ENCODE measurements at places on chromosomes 11 and 22.

GRCh38 chr11:35324981-35325380 lies 94.4 kb downstream of the SLC1A2 start:
- DNase-seq, result no peak

GRCh38 chr11:12007769-12008737 lies at the start of gene DKK3:
DKK3 (minus strand) TSS chr11:12008626; CDS start chr11:12008582, 44 bp downstream.
- no peak for DNase-seq

- no peak for DNase-seq
These were observed 103.0 kb downstream of the KCNQ1 start for GRCh38 chr11:2547806-2548205.

GRCh38 chr11:102830001-102830727 lies 13.2 kb downstream of the MMP3 start:
- DNase-seq, result no peak

- DNase-seq, result no peak
These were observed 135.2 kb downstream of the CEP164 start for GRCh38 chr11:117462864-117463247.

DNA sequence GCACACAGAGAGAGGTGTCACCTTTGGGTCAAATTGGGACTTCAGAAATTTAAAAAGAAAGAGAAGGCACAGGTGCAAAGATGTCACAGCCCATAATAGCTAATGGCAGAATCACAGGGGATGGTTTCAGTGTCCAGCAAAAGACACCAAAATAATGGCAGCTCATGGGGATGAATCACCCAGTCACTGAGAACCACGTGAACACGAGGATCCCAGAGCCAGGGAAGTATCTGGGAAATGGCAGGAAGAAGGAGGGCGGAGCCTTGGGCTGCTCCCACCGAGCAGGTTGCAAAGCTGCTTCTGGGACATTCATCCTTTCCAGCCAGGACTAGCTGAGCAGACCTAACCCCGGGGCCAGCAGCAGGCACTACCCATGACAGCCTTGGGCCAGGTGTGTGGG lies 45.6 kb downstream of the TRMU start:
- DNase-seq, result no peak

GRCh38 chr22:20091690-20092476 lies 11.8 kb downstream of the DGCR8 start:
- DNase-seq, result no peak

- DNase-seq, result no peak
These were observed 848 bp upstream of the TRPC6 start for GRCh38 chr11:101584655-101585054.

DNA sequence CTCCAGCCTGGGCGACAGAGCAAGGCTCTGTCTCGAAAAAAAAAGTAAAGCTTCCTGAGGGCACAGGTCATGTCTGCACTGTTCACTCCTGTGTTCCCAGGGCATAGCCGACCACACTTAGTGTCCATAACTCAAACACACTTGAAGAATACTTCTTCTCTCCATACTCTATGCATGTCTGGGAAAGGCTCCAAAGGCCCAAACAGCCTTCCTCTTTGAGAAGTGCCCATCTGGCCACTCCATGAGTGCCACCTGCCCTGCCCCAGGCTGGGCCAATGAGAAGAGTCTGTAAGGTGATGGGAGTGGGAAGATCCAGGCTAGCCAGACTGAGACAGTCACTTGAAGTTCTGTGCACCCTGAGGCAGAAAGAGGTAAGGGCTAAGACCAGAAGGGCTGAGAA lies 24.7 kb downstream of the DGCR2 start:
- DNase-seq, result no peak

GRCh38 chr11:122210367-122210997 lies 94.5 kb upstream of the BLID start:
- no peak for DNase-seq

GRCh38 chr11:12785901-12786300 lies 111.7 kb downstream of the TEAD1 start:
- peak; percentile 89 for DNase-seq

DNA sequence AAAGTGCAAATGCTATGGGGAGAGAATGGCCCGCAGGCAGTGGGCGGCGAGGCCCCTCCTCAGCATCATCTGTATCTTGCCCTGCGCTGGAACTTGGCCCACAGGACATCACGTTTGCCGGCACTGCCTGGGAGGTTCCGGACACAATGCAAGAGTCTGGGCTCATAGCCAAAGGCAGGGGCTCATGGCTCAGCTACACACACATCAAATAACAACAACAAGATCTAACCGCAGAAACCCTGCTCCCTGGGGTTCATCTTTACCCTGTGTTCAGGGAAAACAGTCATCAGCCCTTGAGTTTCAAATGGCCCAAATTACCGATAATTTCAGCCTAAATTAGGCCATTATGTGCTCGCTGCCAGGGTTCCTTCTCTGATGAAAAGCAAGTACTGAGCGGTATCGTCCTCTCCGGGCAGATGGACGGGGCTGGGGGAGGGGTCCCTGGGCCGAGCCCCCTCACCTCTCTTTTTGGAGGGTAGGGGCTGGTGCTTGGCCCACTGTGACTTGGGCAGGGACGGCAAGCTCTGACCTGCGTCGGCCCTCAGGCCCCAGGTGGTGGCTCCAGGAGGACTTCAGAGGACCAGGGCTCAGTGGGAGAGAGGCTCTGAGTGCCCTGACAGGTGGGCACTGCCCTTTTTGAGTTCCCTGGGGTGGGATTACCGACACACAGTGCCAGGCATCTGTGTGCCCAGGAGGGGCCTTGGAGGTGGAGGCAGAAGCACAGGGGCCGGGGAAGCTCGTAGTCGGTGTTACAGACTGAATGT lies 25.0 kb upstream of the GAL start:
- DNase-seq, result peak; percentile 99

GRCh38 chr11:25927411-25927953 lies 404.4 kb upstream of the ANO3 start:
- DNase-seq, result no peak

DNA sequence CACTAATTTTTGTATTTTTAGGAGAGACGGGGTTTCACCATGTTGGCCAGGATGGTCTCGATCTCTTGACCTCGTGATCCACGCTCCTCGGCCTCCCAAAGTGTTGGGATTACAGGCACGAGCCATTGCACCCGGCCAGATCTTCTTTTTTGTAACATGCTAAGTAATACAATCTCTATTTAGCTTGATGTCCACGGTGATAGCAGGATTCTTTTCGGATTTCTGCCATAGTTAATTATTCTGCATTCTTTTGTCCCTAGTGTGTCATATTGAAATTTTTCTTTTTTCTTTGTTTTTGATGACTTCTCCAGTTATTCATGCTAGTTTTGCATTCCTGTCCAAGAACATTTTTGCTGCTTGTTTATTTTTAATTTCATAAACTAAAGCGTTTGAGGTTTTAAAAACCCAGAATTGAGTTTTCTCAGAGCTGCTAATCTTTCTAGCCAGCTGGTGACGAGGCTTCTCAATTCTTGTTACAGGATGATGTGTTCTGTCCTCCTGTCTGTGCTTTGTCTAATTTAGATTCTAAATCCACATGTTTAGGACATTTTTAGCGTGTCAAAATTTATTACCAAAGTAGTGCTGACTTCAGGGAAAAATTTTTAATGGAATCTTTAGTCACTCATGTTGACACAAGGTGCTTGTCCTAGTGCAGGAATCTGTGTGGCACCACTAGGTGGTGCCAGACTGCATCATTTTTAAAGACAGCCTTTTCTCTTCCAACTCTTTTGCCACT lies 21.8 kb downstream of the NF2 start:
- DNase-seq, result peak; percentile 45

GRCh38 chr11:69377029-69377952 lies 83.3 kb downstream of the MYEOV start:
- no peak for DNase-seq

DNA sequence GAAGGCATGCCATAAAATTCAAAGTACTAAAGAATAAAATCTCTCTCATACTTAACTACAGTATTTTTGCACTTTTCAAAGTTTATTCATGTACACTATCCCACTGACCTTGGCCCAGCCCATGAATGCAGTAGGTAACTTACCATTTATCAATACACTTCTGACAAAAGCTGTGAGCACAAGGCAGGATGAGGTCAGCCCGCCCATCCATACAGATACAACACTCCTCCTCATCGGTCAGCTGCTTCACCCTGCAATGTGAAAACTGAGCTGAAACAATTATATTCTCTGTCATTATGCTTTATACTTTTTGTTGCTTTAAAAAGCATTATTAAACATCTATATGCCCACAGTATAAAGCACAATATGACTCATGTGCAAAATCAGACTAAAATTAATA lies 22.1 kb downstream of the RNF141 start:
- no peak for DNase-seq

GRCh38 chr11:65013888-65014725 lies at the start of gene ARL2:
ARL2 (plus strand) TSS chr11:65014160; CDS start chr11:65014208, 48 bp downstream.
- DNase-seq, result peak; percentile 89

- no peak for DNase-seq
These were observed 59.0 kb downstream of the LRP5 start for GRCh38 chr11:68371171-68372041.

- DNase-seq, result no peak
These were observed 130.0 kb upstream of the BDNF start for GRCh38 chr11:27830206-27830605.

- no peak for DNase-seq
These were observed 37.5 kb downstream of the RBFOX2 start for GRCh38 chr22:35991168-35991567.

GRCh38 chr22:46824344-46824909 lies 62.0 kb downstream of the TBC1D22A start:
- DNase-seq, result no peak

DNA sequence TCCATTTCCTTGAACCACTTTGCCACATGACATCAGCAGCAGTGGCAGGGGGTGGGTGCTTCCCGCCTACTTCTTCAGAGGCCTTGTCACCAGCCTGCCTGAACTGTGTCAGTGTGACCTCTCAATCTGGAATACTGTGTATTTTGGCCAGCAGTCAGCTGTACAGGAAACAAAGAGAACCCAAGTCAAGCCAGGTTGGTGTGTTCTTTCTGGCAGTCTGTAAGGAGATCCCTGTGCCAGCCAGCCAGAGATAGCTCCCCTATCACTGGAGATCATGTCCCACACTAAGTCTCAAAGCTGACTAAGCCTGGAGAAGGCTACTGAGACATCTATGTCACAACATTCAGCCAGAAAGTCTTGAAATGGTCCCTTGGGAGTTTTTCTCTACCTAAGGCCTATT lies 142.1 kb downstream of the TRPC6 start:
- no peak for DNase-seq

- DNase-seq, result no peak
These were observed 491.8 kb downstream of the ETS1 start for GRCh38 chr11:128095466-128095981.

DNA sequence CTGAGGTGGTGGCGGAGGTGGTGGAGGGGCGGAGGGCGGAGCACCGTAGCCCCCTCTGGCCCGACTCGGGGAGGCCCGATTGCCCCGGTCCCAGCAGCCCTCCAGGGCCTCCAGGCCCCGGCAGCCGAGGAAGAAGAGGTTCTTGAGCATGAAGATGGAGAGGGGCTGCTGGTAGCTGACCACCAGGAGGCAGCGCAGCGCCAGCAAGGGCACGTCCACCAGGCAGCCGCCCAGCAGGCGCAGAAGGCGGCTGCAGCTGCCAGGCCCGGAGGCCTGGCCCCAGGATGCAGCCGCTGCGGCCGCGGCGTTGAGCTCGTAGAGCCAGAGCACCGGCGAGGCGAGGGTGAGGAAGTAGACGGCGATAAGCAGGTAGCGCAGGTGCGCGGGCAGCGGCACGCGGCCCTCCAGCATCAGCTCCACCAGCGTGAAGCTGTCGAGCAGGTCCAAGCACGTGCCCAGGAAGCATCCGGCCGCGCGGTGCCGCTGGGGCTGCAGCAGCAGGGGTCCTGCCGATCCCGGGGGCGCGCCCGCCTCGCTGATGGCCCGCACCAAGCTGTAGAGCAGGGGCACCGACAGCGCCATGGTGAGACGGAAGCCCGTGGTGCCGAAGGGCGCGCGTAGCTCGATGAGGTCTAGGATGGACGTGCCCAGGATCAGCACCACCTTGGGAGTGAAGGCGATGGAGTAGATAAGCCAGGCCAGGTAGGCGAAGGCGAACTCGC lies 1.5 kb downstream of the TMEM121B start:
- no peak for DNase-seq

- peak; percentile 42 for DNase-seq
These were observed 253.7 kb upstream of the CHORDC1 start for GRCh38 chr11:90476442-90477007.

GRCh38 chr11:1211838-1212237 lies 11.0 kb upstream of the MUC5B start:
- no peak for DNase-seq

DNA sequence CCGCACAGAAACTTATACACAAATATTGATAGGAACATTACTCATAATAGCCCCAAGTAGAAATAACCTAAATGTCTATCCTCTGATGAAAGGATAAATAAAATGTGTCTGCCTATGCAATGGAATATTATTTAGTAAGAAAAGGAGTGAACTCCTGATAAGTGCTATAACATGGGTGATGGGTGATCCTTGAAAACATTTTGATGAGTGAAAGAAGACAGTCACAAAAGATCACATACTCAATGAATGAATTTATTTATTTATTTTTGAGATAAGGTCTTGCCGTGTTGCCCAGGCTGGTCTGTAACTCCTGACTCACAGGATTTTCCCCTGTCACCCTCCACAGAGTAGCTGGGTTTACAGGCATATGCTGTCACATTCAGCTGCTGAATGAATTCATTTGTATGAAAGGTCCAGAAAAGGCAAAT lies 17.3 kb downstream of the RNF121 start:
- no peak for DNase-seq

- DNase-seq, result no peak
These were observed 3.0 kb downstream of the PKP3 start for GRCh38 chr11:396948-397548.

GRCh38 chr22:23119494-23120414 lies 22.0 kb downstream of the RSPH14 start:
- no peak for DNase-seq

GRCh38 chr11:10303558-10304363 lies 1.1 kb upstream of the ADM start:
- peak; percentile 34 for DNase-seq

GRCh38 chr22:27152033-27152432 lies 494.6 kb downstream of the MIAT start:
- no peak for DNase-seq

DNA sequence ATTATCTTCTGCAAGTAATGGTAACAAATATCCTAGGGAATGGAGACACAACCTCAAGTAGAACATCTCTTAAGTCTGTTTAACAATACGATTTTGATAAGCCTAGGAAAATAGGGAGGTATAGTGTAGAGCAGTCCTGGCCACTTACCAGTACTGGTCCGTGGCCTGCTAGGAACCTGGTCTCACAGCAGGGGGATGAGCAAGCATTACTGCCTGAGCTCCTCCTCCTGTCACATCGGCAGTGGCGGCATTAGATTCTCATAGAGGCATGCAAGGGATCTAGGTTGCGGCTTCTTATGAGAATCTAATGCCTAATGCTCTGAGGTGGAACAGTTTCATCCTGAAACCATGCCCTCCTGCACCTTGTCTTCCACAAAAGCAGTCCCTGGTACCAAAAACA lies 4.4 kb downstream of the OR51V1 start:
- DNase-seq, result no peak

DNA sequence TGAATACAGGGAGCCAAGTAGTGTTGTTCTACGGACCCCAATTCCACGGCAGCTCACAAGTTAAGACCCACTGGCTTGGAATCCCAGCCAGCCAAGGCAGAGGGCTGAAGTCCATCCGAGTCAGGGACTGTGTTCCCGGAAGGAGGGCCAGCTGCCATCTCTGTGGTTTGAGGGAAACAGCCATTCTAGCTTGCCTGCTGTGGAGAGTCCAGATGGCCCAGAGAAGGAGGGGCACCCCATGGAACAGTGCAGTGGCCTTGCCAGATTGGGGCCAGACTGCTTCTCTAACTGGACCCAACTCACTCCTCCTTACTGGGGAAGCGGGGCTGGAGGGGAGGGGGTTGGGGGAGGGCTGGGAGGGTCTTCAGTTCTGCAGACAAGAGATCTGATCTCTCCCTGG lies 156.4 kb downstream of the FAM181B start:
- no peak for DNase-seq

GRCh38 chr11:15275141-15275540 lies 160.4 kb downstream of the INSC start:
- DNase-seq, result no peak

All from NCI-H2081 (cell line).